ENCODE measurements at places on chromosomes 3 and 15.

DNA sequence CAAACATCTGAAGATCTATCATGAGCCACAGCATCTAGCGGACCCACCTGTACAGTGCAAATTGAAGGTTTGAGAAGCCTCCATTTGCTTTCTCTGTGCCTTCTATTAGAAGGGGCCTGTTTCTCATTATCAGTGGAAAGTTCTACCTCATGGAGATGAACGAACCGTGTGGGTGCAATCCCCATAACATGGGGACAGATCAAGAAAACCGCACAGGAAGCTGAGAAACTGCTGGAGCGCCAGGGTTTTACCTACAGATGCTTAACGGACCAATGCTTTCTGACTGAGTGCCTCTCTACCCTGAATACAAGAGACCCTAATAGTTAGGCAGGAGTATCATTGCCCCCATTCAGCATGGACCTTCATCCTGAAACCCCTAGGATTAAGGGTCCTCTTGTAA lies 53.5 kb downstream of the CYP19A1 start:
- DNase-seq = no peak

- DNase-seq = no peak
These were observed 37.6 kb downstream of the ICE2 start for GRCh38 chr15:60441331-60441730.

GRCh38 chr3:42773409-42773751 lies 327 bp upstream of the CCDC13 start:
- DNase-seq = no peak

GRCh38 chr3:43086460-43087165 lies 19.3 kb downstream of the POMGNT2 start:
- no peak for DNase-seq

DNA sequence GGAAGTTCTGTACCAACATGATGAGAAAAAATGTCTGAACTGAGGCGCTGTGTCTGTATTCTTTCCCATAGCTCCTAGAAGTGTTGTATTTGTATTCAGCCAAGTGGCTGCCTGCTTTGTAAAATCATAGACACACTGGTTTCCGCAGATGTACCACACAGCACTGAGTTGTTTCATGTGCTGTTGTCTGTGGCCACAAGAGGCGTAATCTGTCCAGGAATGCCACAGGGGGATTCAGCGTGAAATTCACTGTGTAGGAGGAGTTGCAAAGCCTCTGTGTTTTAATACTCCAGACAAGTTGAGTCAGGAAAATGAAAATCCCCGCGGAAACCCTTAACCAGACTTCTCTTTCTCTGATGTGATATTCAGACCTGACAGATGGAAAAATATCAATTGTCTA lies 462.2 kb downstream of the NSUN3 start:
- DNase-seq = no peak

DNA sequence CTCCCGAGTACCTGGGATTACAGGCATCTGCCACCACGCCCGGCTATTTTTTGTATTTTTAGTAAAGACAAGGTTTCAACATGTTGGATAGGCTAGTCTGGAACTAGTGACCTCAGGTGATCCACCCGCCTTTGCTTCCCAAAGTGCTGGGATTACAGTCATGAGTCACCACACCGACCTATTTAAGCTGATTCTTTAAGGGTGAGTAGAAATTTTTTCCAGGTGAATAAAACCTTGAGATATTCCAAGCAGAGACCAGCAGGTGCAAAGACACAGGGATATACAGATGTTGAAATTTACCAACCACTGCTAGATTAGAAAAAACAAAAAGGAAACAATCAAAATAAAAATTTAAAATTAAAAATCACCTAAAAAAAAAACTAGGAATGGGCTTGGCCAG lies 74.4 kb upstream of the CHRNB4 start:
- DNase-seq = no peak

GRCh38 chr15:74920456-74920855 lies 13.8 kb upstream of the FAM219B start:
- DNase-seq = no peak

- DNase-seq = no peak
These were observed 10.9 kb downstream of the ITIH3 start for GRCh38 chr3:52805270-52806039.

DNA sequence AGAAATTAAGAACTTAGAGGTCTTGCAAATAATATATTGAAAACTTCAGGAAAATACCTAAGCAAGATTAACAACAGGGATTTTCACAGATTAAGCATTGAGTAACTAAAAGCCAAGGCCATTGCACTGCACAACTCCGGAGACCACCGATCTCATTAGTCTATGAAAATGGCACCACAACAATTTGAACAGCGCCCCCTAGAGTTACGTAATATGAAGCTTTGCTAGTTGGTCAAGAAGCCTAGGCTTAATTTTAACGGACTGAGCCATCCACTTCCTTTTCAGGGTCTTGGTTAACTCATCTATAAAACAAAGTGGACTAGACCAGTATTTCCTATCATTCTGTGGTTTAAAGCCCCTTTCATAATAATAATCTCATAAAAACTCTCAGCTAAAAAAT lies 24.8 kb downstream of the TMEM212 start:
- no peak for DNase-seq

DNA sequence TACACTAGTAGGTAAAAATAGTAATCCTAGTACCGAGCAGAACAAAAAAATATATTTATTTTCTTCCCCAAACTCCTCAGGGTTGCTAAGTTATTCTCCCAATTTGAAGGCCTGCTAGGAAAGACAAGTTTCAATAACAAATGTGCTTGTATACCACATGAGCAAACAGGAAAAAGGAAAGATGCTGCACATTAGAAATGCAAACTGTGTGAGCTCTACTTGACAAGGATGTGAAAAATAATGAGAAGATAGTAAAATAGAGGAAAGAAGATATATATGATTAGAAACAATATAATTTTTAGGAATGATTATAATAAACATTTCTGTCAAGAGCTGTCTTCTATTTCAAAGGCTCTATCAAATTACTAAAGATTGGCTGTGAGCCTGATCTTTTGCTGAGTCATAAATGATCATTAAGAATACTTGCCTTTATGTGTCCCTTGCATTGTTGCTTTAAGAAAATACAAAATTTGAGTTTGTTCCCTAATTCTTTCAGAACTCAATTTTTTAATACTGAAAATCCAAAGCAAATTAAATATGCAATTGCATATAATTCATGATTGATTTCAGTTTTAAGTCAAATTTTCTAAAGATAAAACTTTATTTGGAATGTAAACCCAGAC lies 174.2 kb downstream of the NEK10 start:
- no peak for DNase-seq

- DNase-seq = no peak
These were observed 11.0 kb downstream of the MAPK6 start for GRCh38 chr15:52030010-52030409.

DNA sequence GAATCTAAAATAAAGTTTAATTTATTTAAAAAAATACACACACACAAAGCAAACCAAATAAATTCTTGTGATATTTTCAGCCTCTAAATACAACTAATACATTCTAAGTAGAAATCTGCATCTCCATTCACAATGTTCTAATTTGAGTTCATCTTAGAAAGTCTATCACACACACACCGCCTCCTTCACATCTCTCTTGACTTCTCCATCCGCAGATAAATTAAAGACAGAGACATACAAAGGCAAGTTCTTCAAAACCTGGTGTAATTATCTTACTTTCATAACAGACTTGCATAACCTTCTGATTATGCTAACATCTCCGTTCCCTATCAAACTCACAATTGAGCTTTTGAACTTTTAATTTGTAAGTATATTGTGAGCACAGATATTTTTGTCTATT lies 657.3 kb downstream of the VGLL3 start:
- no peak for DNase-seq

GRCh38 chr15:80179935-80180334 lies 27.1 kb downstream of the FAH start:
- DNase-seq = no peak

DNA sequence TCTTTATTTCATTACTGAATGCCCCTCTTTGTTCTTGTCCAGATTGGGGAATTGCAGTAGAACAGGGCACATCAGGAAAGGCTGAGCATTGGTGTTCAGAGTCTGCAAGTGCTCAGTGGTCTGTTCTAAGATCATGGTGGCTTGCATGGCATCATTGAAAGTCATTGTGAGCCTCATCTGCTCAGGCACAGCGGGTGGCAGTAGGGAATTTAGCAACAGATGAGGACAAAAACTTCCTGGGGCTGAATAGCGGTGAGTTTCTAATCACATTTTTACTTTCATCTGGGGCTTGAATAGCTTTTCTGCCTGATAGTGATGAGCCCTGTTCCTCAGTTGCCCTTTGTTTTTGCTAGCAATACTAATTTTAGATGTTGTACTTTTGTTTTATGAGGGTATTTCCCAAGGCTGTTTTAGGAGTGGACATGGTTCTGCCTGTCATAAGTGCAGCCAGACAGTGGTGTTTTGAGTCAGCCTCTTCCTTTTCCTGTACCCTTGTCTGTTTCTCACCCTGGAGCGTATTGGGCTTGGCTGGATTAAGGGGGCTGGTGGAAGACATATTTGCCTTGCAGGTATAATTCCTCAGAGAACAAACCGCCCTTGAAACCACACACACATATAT lies 127.2 kb upstream of the IL12A start:
- no peak for DNase-seq

GRCh38 chr3:193816656-193817311 lies 223.8 kb downstream of the OPA1 start:
- no peak for DNase-seq

DNA sequence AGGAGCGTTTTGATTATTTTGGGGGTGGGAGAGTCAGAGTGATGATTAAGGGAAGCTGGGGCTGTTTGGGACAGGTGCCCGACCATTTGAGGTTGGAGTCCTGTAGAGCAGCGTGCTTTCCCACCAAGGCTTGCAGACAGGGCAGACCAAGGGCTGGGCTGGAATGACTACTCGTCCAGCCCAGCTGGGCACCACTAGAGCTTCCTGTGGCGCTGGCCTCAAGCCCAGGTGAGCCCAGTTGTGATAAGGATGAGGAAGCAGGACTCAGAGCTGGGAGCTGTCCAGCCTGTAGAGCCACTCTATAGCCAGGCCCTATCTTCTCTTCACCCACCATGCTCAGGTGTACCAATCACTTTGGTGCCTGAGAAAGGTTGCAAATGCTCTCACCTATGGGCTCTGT lies 75.8 kb upstream of the ACAN start:
- no peak for DNase-seq

GRCh38 chr15:41115161-41115651 lies 874 bp downstream of the INO80 start:
- no peak for DNase-seq

GRCh38 chr3:59845386-59845785 lies 795.6 kb upstream of the CFAP20DC start:
- DNase-seq = no peak

DNA sequence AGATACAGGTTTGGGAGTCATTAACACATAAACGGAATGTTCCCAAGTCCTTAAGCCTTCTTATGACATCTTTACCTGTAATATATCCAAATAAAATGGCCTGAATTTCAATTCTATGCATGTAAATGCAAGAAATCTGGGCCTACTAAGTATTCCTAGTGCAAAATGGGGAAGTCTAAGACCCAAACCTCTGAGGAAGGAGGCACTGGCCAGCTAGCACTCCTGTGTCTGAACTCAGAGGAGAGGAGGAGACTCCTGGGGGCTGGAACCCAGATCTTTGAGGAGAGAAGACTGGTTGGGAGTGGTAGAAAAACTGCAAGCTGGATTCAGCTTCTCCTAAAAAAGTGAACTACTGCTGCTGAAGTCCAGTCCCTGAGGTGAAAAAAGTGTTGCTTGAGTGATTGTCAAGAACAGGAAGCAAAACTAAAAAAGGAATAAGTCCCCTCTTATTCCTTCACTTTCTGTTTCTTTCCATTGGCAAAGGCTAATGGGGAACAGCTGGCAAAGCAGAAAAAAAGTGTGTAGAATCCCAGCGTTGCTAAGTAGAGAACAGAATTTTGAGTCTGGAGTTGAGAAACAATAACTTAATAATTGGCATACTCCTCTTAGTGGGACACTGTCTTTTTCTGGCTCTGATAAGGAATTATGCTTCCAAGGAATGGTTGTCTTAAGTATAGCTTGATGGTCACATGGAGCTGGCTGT lies 54.8 kb upstream of the ATP2C1 start:
- DNase-seq = no peak

- no peak for DNase-seq
These were observed 188.5 kb upstream of the PROK2 start for GRCh38 chr3:71973274-71974030.

DNA sequence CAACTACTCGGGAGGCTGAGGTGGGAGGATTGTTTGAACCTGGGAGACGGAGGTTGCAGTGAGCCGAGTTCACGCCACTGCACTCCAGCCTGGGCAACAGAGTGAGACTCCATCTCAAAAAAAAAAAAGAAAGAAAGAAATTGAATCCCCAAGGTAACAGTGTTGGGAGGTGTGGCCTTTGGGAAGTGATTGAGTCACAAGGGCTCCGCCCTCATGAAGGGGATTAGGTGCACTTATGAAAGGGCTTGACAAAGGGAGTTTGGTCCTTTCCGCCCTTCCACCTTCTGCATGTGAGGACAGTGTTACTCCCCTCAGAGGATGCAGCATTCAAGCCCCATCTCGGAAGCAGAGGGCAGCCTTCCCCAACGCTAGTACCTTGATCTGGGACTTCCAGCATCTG lies 21.3 kb downstream of the POC1A start:
- DNase-seq = no peak

DNA sequence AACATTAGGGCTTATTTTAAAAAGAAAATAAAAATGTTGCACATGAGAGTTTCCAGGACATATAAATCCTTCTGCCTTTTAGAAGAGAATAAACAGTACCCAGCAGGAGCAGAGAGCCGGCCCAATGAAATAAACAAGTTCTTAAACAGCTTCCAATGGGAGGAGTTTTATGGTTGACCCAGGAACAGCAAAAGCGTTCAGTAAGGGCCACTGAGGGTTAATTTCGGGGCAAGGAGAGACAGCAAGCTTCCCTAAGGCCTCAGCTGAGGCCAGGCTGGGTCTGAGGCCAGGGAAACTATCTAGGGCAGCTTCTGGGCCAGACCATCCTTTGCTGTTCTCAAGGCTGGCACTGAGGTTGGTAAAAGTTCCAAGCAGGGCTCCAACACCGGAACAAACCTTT lies 3.4 kb downstream of the PDZRN3 start:
- DNase-seq = no peak

- DNase-seq = no peak
These were observed 7.9 kb upstream of the EOMES start for GRCh38 chr3:27729748-27730611.

GRCh38 chr3:118533676-118534075 lies 501.0 kb downstream of the IGSF11 start:
- no peak for DNase-seq

DNA sequence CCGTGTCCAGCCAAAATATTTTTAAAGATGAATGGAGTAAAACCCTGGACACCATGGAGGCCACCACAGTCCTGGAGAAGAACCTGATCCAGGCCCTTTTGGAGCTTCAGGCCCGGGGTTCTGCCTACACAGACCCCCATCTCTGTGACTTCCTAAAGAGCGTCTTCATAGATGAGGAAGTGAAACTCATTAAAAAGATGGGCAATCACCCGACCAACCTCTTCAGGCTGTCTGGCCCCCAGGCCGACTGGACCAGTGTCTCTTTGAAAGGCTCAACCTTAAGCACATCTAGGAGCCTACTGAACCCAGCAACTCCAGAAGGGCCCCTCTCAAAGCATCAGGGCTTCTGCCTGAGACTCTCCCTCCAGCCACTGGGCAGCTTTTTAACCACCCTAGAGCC lies 107.9 kb upstream of the FAM174B start:
- no peak for DNase-seq
